Activated CD4-positive, alpha-beta T cell treated with anti-CD3 and anti-CD28 coated beads, Interleukin-2, amount 50 U/mL, for 1 hour (primary cell): ENCODE measurements at places on chromosomes 3 and 15.

DNA sequence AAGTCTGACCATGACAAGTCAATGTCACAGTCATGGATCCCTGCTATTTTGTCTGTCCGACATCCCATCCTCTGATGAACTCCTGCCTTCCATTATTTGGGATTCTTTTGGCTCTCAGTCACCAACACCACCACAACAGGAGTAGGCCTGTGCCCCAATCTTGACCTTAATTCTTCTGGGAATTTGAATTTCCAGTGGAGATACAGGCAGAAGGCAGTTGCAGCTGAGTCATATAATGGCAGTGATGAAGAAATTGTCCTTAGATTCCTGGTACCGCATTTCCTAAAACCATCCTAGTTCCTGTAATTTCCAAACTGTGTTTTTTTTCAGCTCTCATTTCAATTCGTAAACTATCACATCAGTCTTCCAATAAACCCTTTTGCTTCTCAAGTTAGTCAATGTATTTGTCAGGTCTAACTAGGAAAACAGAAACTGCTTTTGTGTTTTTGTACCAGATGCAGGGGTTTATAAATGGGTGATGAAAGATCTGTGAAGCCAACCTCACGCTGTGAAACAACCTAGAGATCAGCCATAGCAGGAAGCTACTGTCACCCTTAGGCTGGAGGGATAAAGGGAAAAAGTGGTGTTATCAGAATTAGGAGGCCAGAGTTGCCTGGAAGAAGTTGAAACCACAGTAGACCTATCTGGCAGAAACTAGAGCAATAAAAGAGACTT is 126.3 kb upstream of the TMEM108 start:
- DNase-seq: no peak

DNA sequence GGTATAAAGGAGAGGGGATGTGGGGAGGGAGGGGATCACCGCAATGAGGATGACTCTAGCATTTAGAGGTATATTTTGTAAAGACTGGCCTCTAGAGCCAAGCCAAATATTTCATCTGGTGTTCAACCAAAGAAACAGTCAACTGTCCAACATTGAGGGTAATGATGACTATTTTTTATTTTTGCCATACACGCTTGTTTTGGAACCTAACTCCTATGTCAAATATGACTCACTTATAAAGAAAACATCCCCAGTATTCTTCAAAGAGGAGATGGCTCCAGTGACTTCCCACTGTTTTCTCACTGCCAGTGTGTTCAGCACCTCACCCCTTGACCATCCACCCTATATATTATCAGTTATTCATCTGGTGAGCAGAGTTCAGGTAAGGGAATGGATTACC is 77.3 kb downstream of the WNT5A start:
- no peak for DNase-seq

GRCh38 chr15:77418966-77419835 is 703 bp downstream of the PEAK1 start:
- DNase-seq: peak; percentile 27

- DNase-seq: no peak
These were observed 133.4 kb upstream of the WNT5A start for GRCh38 chr3:55620351-55621025.

DNA sequence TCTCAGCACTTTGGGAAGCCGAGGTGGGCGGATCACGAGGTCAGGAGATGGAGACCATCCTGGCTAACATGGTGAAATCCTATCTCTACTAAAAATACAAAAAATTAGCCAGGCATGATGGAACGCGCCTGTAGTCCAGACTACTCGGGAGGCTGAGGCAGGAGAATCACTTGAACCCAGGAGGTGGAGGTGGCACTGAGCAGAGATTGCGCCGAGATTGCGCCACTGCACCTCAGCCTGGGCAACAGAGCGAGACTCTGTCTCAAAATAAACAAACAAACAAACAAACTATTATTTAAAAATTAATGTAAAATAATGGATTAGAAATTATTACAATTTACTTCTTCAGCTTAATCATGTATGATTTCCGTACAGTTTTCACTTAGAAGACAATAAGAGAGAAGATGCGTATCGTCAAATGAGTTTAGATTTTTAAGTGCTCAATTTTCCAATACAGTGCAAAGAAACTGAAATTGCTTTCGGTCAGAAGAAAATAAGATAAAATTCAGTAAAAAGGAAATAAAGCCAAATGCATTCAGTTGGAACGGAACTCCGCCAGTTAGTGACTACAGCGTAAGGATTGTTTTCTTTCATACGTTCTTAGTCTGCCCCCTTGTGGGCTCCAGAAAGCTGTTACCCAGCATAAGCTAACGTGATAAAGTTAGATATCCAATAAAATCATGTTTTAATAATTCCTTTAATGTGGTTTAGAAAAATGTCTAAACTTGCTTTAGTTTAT is 24.8 kb downstream of the AADAC start:
- DNase-seq: peak; percentile 2

GRCh38 chr15:92807971-92808571 is 92.1 kb upstream of the CHD2 start:
- peak; percentile 19 for DNase-seq

- no peak for DNase-seq
These were observed 151.9 kb upstream of the FEZF2 start for GRCh38 chr3:62525281-62525680.

DNA sequence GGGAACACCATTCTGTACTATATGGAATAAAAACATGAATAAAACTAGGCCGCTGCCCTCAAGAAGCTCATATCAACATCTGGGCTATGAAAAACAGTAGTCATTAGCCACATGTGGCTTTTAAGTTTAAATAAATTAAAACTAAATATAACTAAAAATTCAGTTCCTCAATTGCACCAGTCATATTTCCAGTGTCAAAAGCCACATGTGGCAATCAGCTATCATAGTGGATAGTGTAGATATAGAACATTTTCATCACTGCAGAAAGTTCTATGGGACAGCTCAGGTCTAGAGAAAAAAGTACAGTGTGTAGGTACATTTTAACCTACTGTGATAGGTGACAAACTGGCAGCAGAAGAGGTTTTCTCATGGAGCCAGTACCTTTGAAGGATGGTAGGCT is 261.4 kb downstream of the FOXP1 start:
- no peak for DNase-seq

- no peak for DNase-seq
These were observed 89.3 kb downstream of the LPP start for GRCh38 chr3:188243124-188243795.

DNA sequence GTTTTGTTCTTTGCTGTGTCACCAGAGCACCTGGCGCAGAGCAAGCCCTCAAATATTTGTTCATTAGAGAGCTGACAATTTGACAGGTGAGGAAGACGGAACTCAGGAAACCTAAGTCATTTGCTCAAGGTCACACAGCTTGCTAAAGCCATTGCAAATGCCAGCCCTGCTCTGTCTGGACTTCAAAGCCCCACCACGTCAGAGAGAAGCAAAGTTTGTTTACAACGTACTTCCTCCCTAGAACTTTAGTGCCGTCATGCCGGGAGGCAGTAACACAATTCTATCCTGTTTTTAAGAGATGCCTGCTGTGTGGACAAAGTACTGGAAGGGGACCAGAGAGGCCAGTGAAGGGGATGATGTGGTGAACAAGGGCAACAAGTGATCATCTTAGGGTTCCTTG is 216.6 kb upstream of the PRICKLE2 start:
- no peak for DNase-seq

GRCh38 chr3:65425880-65426279 is 612.8 kb downstream of the MAGI1 start:
- no peak for DNase-seq

DNA sequence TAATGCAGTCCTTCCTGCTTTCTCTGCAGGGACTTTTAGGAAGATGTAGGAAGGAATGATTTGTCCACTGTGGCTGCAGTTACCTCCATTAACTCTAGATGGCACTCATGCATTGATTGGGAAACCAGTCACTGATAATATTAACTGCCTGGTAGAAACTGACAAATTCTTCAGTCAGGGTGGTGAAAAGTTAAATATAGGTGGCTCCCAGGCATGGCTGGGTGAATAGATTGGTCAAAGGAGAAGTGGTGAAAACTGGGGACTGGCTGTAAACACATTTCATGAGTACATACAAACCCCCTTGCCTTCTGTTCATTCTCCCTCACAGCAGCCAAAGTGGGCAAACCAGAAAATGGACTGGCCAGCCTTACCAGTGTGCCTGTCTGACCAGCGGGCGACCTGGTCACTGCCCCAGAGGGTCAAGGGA is 333.4 kb downstream of the THSD4 start:
- no peak for DNase-seq

DNA sequence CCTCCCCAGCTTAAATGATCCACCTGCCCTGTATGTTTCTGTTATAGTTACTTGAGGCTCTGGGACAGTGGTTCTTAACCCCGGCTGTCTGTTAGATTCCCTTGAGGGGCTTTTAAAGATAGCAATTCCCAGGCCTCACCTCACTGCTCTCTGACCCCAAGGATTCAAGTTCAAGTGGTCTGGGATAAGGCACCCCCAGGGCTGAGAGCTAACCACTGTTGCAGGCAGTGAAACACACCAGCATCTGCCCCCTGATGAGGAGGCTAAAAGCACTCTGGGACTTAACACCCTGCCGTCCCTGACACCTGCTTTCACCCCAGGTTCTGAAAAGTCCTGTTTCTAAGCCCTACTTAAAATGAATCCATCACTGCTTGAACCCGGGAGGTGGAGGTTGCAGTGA is 103.7 kb downstream of the LRRK1 start:
- DNase-seq: no peak

DNA sequence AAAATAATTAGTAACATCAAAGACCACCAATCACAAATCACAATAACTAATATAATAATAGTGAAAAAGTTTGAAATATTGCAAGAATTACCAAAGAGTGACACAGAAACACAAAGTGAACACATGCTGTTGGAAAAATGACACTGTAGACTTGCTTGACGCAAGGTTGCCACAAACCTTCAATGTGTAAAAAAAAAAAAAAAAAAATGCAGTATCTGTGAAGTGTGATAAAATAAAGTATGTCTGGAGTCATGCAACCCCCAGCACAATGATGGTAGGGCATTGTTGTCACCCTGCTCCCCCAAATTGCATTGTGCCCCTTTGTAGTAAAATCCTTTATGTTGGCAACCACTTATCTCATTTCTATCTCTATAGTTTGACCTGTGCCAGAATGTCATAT is 190.6 kb downstream of the PLCL2 start:
- DNase-seq: no peak

GRCh38 chr3:126102011-126102410 is 18.1 kb upstream of the SLC41A3 start:
- DNase-seq: no peak

DNA sequence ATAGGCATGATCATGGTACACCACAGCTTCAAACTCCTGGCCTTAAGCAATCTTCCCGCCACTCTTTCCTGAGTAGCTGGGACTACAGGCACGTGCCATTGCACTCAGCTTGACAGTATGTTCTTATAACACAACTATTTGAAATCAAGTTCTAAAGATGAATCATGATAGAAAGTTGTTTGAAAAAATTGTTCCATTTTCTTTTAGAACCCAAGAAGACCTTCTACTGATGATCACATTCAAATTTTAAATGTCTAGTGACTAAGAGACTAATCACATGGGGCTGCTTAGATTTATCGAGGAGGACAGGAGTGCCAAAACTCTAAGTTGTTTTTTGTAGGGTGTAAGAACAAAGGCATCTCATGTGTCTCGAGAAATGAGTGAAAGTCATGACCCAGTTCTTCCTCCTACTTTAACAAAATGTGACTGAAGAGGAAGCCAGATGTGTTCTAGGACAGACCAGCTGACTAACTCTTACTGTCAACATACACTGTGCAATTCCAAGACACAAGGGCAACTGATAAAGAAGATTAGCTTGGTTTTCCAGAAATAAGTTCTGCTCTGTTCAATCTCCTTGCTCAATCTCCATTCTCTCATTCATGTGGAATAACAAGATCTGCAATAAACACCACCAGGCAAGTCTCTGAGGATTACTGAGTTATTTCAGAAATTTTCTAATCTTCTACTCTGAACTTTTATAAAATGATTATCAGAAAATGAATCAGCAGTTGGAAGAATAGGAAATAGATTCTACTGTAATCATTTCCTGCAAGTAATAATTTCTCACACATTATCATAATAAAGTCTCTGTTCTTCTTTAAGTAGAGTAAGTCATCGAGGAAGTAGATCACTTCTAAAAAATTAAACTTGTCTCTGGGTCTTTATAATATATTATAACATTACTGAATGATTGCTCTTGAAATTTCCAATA is 122.6 kb upstream of the CCNL1 start:
- DNase-seq: no peak

- no peak for DNase-seq
These were observed 401.1 kb downstream of the NAALADL2 start for GRCh38 chr3:175260145-175260794.

DNA sequence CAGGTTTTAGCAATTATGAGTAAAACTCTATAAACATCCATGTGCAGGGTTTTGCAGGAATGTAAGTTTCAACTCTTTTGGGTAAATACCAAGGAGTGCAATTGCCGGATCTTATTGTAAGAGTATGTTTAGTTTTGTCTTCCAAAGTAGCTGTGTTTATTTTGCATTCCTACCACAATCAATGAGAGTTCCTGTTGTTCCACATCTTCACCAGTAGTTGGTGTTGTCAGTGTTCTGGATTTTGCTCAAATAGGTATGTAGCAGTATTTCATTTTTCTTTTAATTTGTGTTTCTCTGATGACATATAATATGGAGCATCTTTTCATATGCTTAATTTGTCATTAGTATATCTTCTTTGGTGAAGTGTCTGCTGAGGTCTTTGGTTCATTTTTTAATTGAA is 185.1 kb upstream of the GALNT15 start:
- no peak for DNase-seq

DNA sequence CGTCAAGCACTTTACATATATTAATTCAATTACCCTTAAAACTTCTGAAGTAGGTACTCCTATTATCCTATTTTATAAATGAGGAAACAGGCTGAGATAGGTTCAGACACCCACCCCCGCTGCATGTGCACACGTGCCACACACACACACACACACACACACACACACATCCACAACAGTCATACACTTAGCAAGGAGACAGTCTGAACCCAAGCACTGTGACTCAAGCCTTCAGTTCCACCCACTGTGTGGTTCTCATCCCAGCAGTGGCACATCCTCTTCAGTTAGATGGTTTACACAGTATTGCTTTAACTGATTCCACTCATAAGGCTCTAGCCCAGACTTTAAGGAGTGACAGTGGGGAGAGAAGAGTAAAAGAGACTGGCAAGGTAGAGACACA is 91.1 kb upstream of the FGF7 start:
- no peak for DNase-seq
